ENCODE measurements at places on chromosomes 4 and X.

DNA sequence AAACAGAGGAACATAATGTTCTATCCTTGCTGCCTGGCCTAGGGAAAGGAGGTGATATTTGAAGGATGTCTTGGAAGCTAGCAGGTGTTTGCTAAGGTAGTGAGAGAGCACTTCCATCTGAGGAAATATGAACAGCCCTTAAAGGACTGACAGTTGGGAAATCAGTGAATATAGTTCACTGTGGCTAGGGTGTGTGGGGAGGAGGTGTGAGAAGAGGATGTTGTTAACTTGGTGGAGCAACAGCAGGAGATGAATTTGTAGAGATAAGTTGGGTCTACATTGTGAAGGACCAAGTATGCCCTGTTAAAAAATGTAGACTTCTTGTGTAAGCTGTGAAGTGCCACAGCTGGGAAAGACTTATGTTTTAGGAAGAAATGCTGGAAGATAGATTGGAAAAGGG, 25.5 kb downstream of the TBC1D19 start:
- no peak for DNase-seq

GRCh38 chr4:41214825-41215146, 444 bp upstream of the APBB2 start:
- DNase-seq: no peak

GRCh38 chrX:70196961-70197720, 19.9 kb downstream of the DGAT2L6 start:
- DNase-seq: no peak

DNA sequence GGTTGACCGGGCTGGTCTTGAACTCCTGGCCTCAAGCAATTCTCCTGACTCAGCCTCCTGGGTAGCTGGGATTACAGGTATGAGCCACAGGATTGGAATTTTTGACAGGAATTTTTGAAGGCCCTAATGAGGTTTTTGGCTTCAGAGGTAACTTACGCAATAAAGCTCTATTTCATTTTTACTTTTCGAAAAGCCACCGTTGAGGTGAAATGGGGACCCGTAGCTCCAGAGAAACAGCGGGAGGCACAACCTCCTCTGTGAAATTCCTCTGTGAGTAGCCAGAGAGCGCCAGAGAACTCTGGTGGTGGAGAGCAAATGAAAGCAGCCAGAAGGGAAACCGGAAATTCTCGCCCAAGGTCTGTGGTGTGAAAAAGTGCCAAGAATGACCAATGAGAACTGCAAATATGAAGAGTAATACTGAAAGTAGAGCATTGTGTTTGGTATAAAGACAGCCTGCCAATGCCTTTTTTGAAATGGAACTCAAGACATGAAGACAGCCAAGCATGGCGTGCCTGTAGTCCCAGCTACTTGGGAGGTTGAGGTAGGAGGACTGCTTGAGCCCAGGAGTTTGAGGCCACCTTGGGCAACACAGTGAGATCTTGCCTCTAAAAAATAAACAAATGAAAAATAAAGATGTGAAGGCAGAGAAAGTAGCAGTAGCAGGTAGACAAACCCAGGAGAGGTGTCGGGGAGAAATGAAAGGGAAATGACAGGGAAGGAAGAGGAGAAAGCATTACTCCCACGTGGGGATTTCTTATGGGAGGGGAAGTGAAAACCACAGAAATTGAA, 33.0 kb upstream of the TMEM131L start:
- DNase-seq: peak; percentile 77

DNA sequence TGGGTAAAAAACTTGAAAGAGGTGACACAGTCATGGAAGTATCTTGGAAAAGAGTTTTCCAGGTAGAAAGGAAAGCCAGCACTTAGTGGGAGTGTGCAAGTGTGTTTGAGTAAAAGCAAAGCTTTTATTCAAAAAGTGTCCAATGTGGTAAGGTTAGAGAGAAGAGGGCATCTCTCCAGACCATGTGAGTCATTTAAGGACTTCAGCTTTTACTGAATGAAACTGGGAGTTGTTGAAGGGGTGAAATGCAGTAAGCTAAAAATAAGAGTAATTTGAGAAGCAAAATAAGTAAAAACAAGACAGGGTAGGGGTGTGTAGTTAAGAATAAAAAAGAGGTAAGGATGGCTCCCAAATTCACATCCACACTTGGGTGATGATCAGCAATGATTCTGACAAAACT, 238.9 kb downstream of the SLC7A11 start:
- DNase-seq: peak; percentile 8

DNA sequence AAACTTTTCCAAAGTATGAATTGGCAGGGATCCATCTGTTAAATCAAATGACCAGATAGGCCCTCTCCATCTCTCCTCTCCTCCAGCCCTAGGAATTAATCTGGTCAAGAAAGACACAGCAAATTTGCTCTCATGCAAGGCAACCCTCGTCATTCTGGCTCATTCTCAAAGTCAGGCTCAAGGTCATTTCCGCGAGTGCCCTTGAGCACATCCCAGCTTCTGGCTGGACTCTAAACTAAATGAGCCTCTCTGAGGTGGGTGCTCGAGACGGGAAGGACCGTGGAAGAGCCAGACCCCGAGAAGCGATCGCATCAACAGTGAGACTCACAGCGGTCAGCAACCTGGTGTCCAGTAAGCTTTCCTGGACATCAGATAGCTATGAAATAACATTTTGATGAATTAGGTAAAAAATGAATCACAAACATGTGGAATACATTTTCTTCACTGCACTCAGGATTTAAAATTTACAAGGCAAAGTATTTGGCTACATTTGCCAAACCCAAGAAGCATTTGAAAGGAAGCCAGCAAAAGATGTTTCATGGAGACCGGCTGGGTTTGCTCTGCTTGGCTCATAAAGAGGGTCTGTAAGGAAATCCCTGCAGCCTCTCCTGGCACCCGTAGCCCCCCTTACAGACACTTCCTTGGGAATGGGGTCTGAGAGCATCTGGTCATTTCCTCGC, 121.0 kb downstream of the ENPP6 start:
- DNase-seq: no peak

DNA sequence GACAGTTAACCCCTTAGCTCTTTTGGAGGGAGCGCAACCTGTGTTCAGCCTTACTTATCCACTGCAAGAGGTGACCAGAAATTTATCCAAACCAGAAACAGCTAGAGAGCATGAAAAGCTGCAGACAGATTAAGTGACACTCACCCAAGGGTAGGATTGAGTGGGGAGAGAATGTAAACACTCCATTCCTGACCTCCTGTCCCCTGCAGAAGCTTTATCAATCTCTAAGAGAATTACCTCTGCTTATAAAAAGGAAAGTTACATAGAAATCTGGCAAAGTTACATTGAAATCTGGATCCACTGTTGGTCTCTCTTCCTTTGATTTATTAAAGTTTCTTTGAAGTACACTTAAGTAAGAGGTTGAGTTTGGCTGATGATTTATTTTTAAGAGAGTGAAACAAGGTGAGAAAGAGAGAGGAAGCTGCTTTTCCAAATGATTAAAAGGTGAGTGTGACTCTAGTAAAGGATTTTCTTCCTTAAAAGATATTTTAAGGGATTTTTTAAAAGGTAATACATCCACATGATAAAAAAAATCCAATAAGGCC, 112.3 kb downstream of the ANAPC4 start:
- no peak for DNase-seq

DNA sequence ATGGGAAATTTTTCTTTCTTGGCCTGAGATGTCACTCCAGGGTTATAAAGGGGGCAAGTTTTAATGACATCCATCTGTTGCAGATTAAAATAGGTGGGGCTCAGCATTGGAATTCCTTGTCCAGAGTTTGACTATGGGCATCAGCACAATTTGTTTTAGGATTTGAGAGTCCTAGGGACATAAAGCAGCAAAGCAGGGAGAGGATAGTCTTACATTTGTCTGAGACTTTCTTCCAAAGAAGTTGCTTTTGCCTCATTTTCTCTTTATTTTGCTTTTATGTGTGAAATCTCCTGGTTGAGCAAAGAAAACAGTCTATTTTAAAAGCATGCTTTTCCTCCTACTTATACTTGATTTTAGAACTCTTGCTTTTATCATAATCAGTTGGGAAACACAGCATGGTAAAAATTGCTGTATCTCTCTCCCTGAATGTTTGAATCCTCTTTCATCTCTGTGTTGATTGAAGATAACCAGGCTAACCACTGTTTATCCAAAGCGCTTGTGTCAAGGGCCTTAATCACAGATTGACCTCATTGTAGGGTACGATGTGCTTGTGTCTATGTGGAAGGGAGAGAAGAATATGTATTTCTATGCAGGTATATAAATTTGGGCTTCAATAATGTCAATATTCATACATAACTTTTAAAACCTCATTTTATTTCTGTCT, 121.5 kb downstream of the ANK2 start:
- DNase-seq: no peak

- no peak for DNase-seq
Measured at GRCh38 chr4:24774452-24774851, 20.9 kb upstream of the SOD3 start.

DNA sequence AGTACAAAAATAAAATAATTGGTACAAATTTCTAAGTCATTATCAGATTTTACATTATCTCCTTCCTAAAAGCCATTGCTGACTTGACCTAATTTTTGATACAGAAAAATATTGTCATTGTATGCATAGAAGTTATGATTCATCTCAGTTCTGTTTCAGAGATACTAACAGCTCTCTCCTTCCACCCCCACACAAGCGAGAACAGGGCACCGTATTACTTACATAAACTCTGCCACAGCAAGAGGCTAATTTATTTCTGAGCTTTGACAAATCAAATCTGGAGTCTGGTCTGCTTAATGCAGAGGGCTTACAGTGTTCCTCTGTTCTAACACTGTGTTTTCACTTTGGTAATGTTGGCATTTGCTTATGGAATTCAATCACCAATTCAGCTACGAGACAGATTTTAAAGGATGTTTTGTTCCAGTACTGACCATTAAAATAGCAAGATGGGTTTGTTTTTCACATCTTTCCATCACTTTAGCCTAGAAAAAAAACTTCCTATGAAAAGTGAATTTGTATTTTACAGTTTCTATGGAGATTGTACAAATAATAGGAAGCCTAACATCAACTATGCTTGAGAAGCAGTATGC, 181.8 kb downstream of the USP46 start:
- no peak for DNase-seq

DNA sequence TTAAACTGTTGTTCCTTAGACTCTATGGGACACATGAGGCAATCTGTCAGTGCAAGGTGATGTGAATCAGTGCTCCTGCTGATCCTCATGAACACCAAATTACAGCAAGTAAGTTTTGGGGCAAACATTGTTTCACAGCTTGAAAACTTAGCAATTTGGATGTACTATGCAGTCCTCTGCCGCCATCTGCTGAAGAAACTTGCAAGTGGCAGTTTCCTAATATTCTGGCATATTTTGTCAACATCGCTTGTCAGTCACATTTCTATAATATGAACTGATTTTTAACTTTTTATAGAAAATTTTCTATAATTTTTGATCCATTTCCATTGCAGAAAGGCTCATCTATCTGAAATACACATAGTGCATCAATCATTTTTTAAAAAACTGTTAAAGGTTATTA, 56.3 kb downstream of the ZAR1 start:
- DNase-seq: no peak

GRCh38 chr4:110636171-110636679, 13.3 kb upstream of the PITX2 start:
- DNase-seq: no peak

- DNase-seq: no peak
Measured at GRCh38 chrX:139826065-139827044, 106.5 kb downstream of the ATP11C start.
